ENCODE measurements at places on chromosomes 1 and 21.

DNA sequence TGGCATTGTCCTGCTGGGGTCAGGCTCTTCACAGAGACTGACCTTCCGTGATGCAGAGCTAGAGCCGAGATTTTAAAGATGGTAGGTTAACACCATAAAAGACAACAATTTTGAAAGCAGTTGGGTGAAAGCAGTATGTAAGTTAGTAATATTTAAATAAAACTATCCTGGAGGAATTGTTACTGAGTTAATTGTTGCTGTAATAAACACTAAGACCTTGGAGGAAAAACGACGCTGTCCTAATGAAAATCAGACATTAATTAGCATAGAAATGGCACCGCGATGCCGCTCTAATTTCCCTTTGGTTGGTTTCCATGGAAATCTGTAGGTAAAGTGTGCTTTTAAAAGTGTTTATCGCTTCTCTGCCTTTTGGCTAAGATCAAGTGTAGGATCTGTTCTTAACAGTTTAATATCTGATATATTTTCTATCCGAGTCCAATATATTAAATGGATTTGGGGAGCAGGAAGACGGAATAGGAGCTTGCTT, 745 bp upstream of the ANP32E start:
- no peak for DNase-seq

GRCh38 chr1:115280064-115280463, 58.0 kb downstream of the NGF start:
- DNase-seq: peak; percentile 98

GRCh38 chr21:45074818-45075595, 627 bp downstream of the ADARB1 start:
- no peak for DNase-seq

DNA sequence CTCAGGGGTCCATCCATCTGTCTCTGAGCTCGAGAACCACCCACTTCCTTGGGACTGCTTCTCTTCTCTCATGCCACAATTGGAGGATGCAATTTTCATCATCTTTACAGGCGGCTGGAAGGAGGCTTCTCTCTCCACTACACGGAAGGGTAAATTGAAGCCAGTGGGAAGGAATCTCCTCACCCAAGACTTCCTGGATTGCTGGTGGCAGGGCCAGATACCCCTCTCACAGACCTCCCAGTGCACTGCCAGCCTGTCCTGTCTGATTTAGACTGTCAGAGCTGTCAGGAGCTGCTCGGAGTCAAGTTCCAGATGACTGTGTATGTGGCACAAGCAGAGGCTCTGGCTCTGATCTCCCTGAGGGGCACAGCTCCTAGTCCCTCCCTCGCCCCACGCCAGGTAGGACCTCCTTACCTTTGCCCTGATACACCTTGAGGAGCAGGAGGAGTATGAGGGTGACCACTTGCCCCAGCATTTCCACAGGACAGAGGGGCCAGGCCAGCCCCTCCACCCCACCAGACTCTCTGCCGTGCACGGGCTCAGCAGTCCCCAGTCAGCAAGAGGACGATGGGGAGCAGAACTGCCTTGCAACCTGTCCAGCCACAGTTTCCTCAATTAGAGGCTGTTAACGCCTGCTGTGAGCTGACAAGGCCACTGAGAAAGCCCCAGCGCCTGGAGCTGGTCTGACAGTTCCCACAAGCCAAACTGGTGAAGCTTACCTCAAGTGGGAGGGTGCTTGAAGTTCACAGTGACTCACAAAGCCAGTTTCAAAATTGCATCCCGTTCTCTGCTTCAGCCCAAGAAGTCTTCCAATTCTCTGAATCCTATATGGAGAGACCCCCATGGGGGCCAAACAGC, at the start of gene CD244:
CD244 (minus strand) TSS at position 685 of the 858 bp plus-strand sequence; CDS start at position 475, 210 bp downstream.
- no peak for DNase-seq

GRCh38 chr1:23500466-23500865, 16.5 kb upstream of the ASAP3 start:
- DNase-seq: no peak

GRCh38 chr1:36652011-36652410, 169.3 kb upstream of the CSF3R start:
- DNase-seq: no peak

GRCh38 chr1:172144445-172145061, 275.9 kb upstream of the C1orf105 start:
- DNase-seq: peak; percentile 100

- no peak for DNase-seq
These were observed 29.0 kb downstream of the THAP3 start for GRCh38 chr1:6653436-6654290.

GRCh38 chr1:11037740-11038182, 9.3 kb downstream of the MASP2 start:
- peak; percentile 80 for DNase-seq

DNA sequence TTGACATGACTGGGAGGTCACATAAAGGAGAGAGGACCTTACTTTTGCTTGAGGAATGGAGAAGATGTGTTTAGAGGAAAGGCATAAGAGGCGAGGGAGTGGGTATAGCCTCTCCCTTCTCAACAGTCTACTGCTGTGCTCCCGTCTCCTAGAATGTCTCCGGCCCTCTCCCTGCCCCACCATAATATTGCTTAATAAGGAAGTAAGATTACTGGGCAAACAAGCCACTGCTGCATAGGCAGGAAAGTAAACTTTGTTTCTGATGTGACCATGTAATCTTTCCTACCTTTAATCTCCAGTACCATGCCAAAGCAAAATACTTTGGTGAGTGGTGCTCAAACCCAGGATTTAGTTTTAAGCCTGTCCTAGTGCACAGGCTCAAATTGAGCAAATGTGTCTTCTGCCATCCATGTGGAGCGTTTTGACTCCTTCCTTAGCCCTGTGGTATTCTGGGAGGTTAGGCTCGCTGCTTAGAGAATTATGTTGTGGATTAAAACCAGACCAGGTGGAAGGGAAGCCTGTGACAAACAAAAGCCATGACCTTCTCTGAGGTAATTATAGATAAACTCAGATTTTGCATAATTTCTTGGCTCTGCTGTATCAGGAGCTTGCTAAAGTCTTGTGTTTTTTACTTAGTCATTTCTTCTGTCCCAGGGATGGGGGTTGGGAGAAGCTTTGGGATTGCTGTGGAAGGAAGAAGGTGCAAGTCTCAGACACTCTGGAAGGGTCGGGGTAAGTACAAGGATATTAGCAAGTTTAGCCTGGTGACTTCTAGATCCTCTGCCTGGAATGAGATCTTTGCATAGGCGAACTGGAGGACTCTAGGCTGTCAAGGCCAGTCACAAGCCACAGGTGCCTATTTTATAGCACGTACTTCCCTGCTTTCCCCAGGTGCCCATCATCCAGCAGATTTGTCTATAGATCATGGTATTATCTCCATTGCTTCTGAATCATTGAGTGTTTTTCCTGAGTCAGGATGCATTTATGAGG, 34.5 kb upstream of the DIPK1A start:
- no peak for DNase-seq

GRCh38 chr1:89363638-89364536, at the start of gene GBP6:
TSS of gene GBP6 (plus strand) at chr1:89364059. CDS start at chr1:89368552, 4,493 bp downstream.
- DNase-seq: peak; percentile 10

DNA sequence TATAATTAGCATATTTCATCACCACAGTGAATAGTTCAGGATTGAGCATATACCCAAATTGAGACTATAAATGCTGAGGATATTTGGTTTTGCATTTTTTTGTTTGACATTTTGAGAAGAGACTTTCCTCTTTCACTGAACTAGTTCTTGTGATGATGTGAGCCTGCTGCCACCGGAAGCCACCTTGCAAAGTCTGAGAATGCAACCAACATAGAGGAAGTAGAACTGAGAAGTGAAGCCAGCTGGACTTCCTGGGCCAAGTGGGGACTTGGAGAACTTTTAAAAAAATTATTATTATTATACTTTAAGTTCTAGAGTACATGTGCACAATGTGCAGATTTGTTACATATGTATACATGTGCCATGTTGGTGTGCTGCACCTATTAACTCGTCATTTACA, 102.3 kb downstream of the RPE65 start:
- DNase-seq: no peak

DNA sequence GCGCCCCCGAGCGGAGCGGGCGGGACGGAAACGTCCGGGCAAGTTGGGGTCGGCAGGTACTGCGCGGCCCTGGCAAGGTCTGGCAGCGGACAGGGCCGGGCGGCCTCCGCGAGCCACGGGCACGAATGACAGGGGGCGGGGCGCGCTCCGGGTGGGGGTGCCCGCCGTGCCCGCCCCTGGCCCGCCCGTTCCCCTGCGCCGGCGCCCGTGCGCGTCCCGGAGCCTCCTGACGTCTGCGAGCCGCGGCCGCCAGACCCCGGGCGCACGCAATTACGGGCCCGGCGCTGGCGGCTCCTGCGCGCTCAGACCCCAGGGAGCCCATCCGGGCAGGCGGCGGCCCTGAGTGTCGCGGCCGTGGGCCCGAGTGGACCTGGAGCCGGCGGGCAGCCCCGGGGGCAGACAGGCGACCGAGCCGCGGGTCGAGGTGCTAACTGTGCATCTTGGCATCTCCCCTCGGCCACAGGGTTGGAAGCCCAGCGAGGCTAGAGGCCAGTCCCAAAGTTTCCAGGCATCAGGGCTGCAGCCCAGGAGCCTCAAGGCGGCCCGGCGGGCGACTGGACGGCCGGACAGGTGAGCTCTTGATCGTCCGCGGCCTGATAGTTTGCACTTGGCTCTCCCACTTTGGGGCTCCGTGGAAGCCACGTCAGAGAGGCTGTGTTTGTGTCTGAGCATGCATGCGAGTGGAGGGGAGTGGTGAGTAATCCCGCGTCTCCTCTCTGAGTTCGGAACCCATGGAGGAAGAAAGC, 918 bp downstream of the MIB2 start:
- peak; percentile 18 for DNase-seq

DNA sequence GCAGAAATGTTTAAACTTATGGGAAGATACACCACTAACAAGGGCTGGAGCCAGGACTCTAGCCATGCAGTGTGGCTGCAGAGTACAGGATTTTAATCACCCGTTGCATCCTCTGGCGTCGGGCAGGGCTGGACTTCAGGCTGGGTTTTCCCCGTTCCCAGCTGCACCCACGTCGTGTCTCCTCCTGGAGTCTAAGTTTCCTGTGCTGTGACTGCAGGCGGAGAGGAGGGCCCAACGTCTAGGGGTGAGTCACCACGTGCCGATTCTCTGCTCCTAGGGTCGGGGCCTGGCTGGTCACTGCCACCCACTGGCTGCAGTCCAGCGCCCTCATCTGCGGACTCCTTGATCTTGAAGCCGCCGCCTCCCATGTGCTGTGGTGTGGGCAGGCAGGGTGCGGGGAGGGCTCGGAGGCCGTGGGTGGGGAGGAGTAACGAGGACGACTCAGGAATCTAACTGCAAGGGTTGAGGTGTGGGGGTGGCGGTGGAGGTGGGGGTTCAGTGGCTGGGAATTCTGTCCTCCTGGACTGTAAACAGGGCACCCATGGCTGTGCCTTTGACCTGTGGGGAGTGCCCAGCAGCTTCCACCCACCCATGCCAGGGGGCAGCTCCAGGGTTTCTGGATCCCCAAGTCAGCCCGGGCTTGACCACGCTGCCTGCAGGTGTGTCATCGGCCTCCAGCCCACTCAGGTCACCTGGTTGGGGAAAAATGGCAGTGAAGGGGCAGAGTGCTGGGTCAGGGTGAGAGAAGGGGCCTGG, 77.8 kb downstream of the ALPL start:
- peak; percentile 74 for DNase-seq

DNA sequence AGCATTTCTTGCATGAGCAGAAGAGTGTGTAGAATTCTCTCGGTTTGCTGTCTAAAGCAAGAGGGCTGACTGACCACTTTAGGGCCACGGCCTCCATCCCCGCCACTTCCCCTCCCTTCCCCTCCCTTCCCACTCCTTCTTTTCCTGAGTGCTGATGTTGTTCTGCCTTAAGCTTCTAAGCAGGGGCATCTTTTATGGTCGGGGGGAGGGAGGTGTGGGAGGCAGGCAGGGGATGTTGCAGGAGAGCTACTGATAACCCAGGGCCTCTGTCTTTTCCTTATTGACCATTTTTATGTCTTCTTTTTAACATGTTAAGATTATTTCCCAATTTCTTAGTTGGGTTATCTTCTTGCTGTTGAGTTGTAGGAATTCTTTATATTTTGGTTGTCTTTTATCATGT, 15.1 kb downstream of the USP25 start:
- no peak for DNase-seq

- DNase-seq: peak; percentile 63
These were observed 26.2 kb downstream of the KIF1B start for GRCh38 chr1:10236405-10237156.

DNA sequence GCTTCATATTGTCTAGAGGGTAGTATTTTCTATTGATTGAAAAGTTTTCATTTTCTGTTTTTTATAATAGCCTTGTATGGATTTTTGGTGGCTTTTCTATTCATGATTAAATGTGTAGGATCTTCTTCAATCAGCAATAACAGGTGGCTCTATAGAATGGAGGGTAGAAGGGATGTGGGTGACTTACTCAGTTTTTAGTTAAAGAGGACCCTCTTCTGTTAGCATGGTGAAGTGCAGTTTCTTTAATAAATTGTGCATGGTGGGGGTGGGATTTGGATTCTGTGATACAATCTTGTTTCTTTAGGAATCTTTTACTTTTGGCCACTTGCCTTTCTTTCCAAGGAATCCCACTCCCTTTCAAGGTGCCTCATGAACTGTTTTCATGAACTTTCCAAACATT, 64.7 kb downstream of the SLC35A3 start:
- DNase-seq: peak; percentile 29

DNA sequence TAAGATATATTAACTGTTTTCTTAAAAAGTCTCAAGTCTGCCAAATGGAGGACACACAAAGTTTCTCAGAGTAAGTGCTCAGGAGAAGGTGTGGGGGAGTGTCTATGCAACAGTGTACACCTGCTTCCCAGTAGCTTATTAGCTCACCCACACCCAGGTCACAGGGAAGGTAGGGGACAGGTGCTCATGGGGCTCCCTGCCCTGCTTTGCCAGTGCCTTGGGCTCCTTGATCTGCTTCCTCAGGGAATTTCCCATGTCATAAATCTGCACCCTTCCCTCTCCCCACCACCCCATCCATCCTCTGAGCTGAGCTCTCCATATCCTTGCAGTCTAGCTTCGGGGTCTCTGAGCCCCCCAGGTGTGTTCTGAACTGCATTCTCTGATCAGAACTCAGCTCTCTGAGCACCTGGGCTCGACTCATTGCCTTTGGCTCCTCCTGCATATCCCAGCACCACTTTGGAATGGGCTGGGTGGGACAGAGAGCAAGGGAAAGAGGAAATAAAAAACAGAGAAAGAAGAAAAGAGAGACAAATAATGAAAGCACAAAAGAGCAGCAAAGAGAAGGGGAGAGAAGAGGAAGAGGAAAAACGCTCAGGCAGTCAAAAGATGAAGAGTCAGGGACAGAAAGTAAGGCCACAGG, 87.0 kb upstream of the ATP1B1 start:
- DNase-seq: no peak

- DNase-seq: peak; percentile 66
These were observed 36.9 kb upstream of the RGS1 start for GRCh38 chr1:192538407-192539296.

DNA sequence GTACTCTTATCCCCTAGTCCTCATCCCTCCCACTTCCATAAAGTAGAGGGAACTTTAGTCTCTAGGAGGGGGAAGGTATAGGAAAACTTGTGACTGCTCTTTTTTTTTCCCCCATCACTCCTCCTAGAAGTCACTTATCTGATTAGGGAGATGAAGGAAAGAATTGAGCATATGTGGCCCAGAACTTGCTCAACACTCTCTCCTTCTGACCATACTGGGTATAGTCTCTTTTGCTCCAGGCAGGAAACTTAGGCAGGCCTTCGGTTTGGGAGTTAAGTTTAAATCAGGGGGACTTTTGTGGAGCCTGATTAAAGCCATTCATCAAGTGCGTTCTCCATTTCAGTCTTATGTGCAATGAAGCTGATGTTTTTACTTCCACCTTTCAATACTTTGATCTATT, 5.8 kb downstream of the UBE2U start:
- no peak for DNase-seq

GRCh38 chr1:203480084-203480483, 4.5 kb downstream of the PRELP start:
- peak; percentile 58 for DNase-seq

- no peak for DNase-seq
These were observed 240.0 kb downstream of the DYRK1A start for GRCh38 chr21:37606549-37606948.

Data from fibroblast of upper back skin (primary cell).